ENCODE measurements at places on chromosomes 16 and 17.

- DNase-seq = no peak
Measured at GRCh38 chr16:87824016-87824990, 45.0 kb downstream of the SLC7A5 start.

DNA sequence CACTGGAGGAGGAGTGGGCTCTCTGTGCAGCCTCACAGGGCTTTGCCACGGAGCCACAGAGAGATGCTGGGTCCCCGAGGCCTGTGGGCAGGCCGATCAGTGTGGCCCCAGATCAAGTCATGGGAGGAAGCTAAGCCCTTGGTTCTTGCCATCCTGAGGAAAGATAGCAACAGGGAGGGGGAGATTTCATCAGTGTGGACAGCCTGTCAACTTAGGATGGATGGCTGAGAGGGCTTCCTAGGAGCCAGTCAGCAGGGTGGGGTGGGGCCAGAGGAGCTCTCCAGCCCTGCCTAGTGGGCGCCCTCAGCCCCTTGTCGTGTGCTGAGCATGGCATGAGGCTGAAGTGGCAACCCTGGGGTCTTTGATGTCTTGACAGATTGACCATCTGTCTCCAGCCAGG is 3.9 kb downstream of the NXPH3 start:
- DNase-seq = no peak

GRCh38 chr16:1620391-1620790 is 8.2 kb downstream of the CRAMP1 start:
- DNase-seq = no peak

DNA sequence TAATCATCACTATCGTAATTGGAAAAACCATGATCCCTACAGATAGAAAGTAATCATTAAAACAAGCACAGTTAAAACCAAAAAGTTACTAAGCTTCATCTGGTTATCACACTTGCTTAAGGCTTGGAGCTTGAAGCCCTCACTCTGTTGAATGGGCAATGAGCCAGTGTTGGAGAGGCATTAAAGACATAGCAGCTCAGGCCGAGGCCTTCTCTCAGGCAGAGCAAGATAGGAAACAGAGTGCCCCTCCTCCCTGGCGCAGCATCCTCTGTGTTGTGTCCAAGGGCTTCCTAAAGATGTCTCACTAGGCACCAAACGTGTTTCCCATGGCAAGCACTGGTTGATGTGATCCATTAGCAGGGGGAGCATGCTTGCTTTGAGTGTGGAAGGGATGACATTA is 34.9 kb upstream of the LGALS9 start:
- no peak for DNase-seq

GRCh38 chr17:81740395-81740961 is 28.4 kb downstream of the SLC25A10 start:
- no peak for DNase-seq
